ENCODE measurements at places on chromosomes 1 and 21. TPM values are rescaled to one million over a fixed set of nuclear protein-coding genes. Genes with fewer than 3 reads are reported as not detected.

Gene FAM72D
- 1.4 TPM for polyA plus RNA-seq

Gene INSRR
- 0.30 TPM for polyA plus RNA-seq

Gene CNIH4
- polyA plus RNA-seq, result 30.5 TPM

Gene SPRR4
- not detected for polyA plus RNA-seq

Gene ARHGEF16
- 0.23 TPM for polyA plus RNA-seq

Gene CHIA
- not detected for polyA plus RNA-seq

Gene RPE65
- not detected for polyA plus RNA-seq

Gene FABP3
- 173 TPM for polyA plus RNA-seq

Gene FALEC
- 0.64 TPM for polyA plus RNA-seq

DNA sequence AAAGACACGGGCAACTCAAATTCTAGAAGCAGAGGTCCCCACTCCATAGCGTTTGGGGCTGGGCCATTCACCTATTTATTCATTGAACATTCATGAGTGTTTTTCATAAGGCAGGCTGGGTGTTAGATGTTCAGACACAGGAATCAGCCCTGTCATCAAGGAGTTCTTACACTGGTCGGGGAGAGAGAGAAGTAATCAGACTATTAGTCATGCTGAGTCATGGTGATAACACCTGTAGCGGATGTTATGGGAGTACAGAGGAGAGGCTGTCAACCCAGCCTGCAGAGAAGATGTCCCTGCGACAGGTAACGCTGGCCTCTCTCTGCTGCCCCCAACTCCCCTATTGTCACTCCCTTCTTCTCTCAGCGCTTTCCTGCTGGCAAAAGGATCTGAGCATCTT is 17.2 kb downstream of the LY9 start:
- DNase-seq, result no peak

DNA sequence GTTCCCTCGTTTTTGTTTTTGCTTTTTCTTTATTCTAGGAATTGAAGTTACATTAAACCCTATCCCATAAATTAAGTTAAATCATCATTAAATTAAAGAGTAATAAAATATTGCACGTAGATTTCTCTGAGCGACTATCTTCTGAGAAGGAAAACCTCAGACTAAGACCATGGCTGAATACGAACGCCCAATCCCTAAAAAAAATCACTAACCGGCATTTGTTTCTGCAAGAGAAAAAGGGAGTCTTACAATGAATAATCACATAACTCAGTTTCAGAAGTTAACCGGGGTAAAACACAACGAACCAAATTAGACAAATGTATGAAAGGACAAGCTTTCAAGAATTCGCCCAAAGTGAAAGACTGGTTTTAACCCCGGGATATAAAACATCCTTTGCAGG is 1.3 kb downstream of the PIK3R3 start:
- DNase-seq, result peak; percentile 31

- DNase-seq, result no peak
These were observed 407 bp downstream of the WNT4 start for GRCh38 chr1:22142315-22143064.

GRCh38 chr21:39796466-39796865 is 51.5 kb downstream of the IGSF5 start:
- no peak for DNase-seq

DNA sequence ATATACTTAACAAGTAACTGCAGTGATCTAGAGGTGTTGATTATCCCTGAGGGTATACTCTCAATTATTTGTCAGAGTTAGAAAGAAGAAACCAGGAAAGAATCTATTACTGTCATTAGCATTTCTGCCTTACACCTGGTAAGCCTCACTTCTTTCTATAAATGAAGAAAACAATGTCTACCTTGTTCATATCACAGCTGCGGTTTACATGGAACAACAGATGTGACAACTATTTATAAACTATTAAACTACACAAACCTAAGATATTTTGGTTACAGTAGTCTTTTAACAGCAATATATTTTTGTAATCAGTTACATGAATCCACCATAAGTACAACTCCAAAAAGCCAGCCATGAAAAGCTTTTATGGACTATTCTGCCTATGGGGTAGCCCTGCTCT is 40.7 kb downstream of the GON4L start:
- DNase-seq, result no peak

DNA sequence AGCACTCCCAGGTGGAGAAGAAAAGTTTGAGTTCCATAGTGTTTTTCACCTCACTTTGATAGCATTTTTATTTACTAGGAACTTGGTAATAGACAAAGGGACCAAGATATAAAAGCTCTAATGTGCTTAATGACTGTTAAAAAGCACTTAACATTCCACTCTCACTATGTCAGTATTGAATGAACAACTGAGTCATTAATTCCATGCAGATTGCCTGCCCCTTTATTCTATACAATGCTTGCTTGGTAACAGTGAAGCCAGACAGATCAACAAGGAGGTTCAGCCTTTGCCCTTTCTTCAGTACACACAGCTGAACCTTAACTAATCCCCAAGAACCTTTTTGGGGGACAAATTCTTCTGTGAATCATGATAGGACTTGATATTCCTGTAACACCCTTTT is 425.5 kb downstream of the NUF2 start:
- DNase-seq, result no peak

DNA sequence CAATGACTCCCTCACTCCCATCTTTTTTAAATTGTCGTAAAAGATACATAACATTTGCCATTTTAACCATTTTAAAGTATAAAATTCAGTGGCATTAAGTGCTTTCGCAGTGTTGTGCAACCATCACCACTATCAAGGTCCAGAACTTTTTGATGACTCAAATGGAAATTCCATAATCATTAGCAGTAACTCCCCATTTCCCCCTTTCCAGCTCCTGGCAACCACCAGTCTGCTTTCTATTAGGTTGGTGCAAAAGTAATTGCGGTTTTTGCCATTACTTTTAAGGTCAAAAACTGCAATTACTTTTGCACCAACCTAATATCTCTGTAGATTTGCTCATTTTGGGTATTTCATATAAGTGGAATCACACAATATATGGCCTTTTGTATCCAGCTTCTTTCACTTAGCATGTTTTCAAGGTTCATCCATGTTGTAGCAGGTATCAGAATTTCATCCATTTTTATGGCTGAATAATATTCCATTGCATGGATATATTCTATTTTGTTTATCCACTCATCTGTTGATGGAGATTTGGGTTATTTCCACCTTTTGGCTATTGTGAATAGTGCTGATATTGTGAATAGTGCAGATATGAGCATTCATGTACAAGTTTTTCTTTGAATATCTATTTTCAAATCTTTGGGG is 159.7 kb downstream of the HIVEP3 start:
- no peak for DNase-seq

DNA sequence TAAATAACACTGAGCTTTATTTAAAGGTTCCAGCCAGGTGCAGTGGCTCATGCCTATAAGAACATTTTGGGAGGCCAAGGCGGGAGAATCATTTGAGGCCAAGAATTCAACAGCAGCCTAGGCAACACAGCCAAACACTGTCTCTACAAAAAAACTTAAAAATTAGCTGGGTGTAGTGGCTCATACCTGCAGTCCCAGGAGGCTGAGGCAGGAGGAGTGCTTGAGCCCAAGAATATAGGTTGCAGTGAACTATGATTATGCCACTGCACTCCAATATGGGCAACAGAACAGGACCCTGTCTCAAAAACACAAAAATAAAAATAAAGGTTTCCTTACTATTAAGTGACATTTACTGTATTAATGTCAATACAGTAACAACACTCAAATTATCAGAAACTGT is 2.1 kb downstream of the TAF12 start:
- no peak for DNase-seq
